ENCODE measurements at places on chromosomes 7 and 10. TPM values are rescaled to one million over a fixed set of nuclear protein-coding genes. Genes with fewer than 3 reads are reported as not detected.

DNA sequence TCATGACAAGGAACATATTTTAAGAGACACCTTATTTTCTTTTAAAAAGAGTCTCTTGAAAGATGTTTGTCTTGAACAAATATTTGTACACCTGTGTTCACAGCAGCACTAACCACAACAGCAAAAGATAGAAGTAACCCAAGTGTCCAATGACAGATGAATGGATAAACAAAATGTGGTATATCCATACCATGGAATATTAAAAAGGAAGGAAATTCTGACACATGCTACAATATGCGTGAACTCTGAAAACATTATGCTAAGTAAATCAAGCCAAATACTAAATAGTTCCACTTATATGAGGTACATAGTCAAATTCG is 17.8 kb downstream of the SGMS1 start:
- no peak overlapping the region for H3K27ac ChIP-seq
- no peaks in the 10 kb centered on the region for H3K27me3 ChIP-seq
- no peak overlapping the region for H3K4me3 ChIP-seq

Gene LIPK
- total RNA-seq = not detected

DNA sequence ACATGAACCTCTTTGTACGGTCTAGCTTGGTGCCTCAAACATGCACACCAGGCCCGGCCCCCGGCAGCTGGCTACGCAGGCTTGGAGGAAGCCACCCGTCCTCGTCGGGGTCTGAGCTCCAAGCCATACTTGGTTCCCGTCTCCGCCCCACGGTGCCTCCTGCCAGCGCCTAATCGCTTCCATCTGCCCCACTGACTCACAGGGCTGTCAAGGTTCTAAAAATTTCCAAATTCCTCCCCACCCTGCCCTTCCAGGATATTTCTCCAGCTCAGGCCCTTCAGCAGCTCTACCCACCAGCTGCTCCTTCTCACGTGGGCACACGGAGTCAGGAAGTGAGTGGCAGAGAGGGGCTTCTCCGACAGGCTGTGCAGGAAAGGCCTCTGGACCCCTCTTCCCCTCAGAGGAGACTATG is 38.8 kb downstream of the TMEM270 start:
- H3K27me3 ChIP-seq = no peaks in the 10 kb centered on the region
- DNase-seq = no peak
- H3K36me3 ChIP-seq = no peaks in the 10 kb centered on the region
- H3K4me3 ChIP-seq = no peak overlapping the region
- no peak overlapping the region for H3K27ac ChIP-seq

Gene SFTPD
- total RNA-seq = not detected

Gene CYP2C18
- total RNA-seq = not detected

- no peak for DNase-seq
- H3K27me3 ChIP-seq = peaks cover 7% of the 10 kb centered on the region
- H3K36me3 ChIP-seq = peaks cover 3% of the 10 kb centered on the region
Observed at GRCh38 chr10:8163824-8164223, 109.3 kb downstream of the GATA3 start.

DNA sequence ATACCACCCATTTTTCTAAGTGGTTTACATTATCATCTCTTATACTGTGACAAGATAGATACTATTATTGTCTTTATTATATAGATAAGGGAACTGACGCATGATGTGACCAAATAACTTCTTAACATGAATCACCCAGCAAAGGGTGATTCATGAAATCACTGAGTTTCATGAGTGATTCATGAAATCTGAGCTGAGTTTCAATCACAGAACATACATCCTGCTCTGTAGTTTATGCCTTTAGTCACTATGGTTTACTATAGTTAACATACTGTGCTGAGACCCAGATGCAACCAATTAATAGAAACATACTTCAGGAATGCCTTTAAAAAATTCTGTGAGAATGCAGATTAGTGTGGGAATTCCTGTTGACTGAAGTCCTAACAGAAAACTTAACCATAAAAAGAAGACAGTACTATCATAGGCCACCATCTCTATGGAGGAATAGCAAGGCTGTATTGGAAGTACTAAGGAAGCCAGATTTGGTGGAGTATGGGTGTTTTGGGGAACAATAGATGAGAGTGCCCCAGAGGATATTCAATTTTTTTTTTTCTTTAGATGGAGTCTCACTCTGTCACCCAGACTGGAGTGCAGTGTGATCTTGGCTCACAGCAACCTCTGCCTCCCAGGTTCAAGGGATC is 43.1 kb upstream of the SEMA3A start:
- no peak for DNase-seq
- H3K27ac ChIP-seq = no peak overlapping the region
- no peaks in the 10 kb centered on the region for H3K4me1 ChIP-seq
- no peak overlapping the region for H3K4me3 ChIP-seq

DNA sequence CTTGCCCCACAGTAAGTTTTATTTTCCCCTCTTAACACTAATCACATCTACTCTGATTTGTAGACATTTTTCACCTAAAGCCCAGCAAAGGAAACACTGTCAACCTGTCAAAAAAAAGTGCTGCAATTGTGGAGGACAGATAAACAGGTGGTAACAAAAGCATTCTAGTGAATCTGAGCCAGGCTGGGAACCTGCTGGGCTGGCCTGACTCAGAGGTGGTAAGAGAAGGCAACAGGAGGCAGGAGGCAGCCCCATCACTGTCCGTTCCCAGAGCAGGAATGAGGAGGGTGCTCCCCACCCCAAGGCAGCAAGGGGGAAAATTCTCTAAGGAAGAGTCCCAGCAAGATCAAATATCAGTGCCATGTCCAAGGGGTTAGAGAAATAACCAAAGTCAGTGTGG is 19.5 kb upstream of the HERPUD2 start:
- H3K27me3 ChIP-seq = no peaks in the 10 kb centered on the region
- no peak for DNase-seq
- H3K4me3 ChIP-seq = no peak overlapping the region

All from activated CD8-positive, alpha-beta T cell treated with anti-CD3 and anti-CD28 coated beads for 36 hours (primary cell).